Left cardiac atrium (tissue), 4 donors: ENCODE measurements at places on chromosomes 4 and X.

- no peak for DNase-seq
Observed at GRCh38 chrX:38939067-38939466, 137.8 kb downstream of the MID1IP1 start.

GRCh38 chr4:67933755-67934154 lies 29.5 kb downstream of the TMPRSS11A start:
- DNase-seq: peak; percentile 22

- no peak for DNase-seq
Observed at GRCh38 chr4:128311659-128312403, 24.2 kb upstream of the PGRMC2 start.

DNA sequence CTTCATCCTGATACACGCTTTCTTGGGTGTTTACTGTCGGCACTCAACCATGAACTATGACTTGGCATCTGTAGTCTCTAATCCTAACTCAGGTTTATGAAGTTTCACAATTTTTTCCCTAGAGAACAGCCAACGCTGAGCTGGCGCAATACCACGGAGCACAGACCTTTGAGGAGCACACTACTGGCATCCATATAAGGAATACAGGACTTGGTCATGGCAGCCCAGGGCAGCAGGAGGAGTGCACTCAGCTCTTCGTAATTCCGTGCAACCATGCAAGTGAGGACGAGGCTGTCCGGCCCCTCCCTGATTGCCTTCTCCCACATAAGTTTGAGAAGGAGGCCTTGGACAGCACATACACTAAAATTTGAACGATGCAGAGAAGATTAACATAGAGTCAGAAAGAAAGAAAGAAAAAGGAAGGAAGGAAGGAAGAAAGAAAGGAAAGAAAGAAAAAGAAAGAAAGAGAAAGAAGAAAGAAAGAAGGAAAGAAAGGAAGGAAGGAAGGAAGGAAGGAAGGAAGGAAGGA lies 41.0 kb upstream of the PDLIM5 start:
- DNase-seq: peak; percentile 69

DNA sequence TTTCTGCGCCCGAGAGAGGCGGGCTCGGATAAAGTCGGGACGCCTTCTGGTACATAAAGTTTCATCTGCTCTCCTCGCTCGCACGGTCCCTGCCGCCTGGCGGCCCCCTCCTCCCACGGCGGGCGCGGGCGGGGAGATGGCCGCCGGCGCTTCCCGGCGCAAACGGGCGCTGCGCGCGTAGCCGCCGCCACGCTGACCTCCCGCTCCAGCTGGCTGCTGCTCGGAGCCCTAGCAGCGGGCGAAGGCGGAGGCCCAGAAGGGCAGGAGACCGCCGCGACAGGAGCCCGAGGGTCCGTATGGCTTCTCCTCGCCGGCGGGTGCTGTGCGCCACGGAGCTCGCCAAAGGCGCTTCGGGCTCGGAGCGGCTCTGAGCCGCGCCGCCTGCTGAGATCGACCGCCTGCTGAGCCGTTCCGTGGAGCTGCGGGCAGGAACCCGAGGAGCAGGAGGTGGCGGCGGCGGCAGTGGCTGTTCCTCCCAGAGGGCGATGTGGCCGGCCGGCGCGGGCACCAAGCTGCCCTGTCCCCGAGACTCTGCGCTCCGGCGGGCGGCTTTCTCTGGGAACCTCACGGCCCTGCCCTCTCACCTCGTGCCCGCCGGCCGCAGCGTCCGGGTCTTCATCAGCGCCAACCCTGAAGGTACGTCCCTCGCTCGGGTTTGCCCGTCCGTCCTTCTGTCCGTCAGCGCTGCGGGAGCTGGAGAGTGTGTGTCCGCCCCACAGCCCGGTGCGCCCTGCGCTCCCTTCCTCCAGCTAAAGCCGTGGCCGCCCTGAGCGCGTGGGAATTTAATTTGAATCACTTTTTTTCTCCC lies at the start of gene NWD2:
TSS of gene NWD2 (plus strand) at position 161 of the 808 bp plus-strand sequence. CDS start at position 486, 325 bp downstream.
- DNase-seq: no peak
